ENCODE measurements at places on chromosomes 6 and 20.

DNA sequence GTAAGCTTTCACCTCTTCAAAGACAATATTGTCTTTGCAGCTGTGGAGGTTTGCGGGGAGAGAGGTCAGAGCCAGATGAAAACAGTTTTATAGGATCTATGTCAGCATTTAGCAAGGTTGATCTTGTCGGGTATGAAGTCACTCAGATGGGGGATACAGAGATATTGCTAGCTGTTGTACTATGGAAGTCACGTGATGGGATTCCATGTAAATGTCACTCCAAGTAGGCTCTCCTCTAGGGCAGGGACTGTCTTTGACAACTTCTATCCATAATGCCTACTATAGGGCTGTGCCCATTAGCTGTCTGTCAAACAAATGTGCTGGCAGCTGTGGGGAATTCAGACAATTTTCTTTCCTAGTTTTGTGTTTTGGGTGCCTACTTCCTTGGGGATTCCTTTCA, 54.8 kb downstream of the HECA start:
- no peak for DNase-seq

DNA sequence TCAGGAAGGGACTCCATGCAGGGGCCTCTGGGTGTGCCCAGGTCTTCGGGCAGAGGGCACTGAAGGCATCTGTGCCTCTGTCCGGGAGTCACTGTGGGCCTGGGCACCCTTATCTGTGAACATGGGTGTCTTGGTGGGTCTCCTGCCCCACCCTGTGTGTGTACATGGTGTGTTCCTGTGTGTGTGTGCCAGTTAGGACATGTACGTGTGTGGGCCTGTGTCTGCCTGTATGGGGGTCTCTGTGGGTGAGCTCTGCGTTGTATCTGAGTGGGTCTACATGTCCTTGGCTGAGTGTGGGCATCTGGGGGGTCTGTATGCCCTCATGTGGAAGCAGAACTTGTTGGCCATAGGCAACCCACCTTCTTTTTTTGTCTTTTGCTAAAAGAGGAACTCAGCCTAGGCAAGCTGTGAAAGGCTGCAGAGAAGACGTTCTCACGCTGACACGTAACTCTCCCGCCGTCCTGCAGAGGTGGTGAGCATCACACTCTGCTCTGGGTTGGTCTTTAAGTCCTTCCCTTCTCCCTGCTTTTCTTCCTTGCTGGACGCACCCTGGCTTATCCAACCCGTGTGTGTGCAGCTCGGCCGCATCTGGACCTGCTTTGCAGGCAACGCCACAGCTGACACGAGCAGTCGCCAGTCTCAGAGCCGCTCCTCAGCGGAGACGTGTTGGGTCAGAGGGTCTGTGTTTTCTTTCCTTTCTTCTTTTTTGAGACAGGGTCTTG, 532 bp upstream of the NPBWR2 start:
- DNase-seq: no peak

GRCh38 chr20:50980851-50981713, 22.5 kb downstream of the MOCS3 start:
- DNase-seq: peak; percentile 54

GRCh38 chr6:139490482-139490881, 116.0 kb upstream of the CITED2 start:
- no peak for DNase-seq

DNA sequence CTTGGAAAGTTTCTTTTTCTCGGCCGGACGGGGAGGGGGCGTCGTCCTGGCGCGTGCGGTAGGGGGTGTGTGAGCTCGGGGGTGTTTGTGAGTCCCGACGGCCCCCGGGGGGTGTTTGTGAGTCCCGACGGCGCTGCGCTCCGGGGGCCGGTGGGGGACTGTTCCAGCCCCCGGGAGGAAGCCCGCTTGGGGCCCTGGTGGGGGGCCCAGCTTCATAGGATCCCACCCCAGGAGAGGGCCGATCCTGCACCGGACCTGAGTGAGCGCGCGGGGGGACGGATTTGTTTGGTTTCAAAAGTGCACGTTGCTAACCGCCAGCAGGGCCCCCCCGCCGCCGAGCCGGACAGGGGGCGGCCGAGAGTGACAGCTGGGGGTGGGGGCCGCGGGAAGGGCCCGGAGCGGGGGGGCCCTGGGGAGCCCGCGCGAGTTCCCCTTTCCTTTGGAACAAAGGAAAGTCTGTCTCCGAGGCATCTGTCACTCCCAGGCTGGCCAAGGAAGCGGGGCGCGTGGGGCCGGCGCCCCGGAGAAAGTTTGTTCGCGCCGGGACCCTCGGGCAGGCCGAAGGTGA, 485 bp downstream of the TGIF2 start:
- no peak for DNase-seq

DNA sequence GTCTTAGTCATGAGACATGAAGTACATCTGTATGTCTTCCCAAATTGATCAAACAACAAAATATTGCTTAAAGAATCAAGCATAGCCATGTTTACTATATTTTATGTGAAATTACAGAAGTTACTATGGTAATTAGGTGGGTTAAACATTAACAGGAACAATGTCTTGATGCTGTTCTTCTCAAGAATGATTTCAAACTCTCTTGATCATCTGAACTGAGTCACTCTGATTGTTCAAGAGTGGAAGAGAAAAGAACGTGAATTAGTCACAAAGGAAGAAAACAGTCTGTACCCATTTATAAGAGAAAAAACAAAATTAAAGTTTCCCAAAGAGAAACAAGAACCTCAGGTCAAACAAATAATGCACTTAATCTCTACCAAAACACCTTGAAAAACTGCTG, 62.2 kb upstream of the NUP153 start:
- DNase-seq: no peak

DNA sequence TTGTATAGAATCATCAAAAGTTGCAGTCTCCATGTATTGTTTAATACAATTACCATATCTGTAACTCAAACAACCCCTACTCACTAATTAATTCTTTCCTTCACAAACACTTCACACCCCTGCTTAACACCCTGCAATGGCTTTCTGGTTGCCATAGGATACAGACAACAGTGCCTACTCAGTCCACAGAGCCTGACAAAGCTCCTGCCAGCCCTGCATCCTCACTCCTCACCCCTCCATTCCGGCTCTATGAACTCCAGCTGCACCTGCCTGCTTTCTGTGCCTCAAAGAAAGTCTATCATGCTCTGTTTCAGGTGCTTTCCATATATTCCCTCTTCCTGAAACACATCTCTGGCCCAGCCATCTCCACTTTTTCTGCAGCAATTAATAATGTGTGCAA, 253.4 kb downstream of the HACE1 start:
- no peak for DNase-seq
